ENCODE measurements at places on chromosomes 12 and 14.

DNA sequence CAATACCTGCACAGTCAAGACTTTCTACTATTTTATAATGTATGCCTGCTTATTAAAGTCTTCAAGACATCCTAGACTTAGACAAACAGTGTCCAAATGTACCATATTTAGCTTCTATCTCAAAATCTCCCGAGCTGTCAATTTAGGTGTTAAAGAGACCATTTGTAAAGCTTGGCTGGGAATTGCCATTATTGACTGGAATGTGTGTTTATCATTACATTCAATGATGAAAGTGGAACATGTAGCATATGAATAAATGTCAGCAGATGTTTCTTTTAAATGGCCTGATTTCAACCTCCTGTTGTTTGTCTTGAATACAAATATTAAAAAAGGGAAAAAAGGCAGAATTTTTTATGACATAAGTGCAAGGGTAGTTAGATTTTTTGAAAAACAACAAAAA is 572.3 kb downstream of the PRKD1 start:
- no peak for DNase-seq

- DNase-seq, result no peak
Observed at GRCh38 chr14:68627868-68628604, 164.8 kb downstream of the ZFP36L1 start.

DNA sequence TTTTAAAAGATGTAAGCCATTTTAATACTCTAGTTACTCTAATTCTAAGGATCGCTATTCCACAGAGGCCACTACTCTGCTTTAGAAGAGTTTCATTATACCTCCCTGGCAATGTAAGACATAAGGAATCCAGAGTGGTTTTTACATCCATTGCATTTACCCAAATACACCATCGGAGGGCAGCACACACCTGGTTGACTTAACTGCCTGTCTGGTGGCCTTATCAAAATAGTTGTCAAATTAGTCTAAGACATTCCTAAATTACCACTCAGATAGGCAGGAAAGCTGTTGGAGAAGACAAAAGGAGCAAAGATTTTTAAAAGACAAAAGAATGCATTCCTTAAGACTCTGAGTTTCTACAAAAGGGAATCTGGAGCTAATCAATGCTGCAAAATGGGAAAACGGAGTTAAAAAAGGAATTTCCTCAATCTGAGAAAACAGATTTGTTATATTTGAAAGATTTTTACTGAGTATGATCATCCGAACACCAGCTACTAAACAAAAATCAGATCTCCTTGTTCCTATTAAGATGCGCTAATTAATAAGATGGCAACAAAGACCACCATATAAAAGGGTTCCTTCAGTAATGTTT is 33.8 kb upstream of the FGD4 start:
- DNase-seq, result peak; percentile 56

DNA sequence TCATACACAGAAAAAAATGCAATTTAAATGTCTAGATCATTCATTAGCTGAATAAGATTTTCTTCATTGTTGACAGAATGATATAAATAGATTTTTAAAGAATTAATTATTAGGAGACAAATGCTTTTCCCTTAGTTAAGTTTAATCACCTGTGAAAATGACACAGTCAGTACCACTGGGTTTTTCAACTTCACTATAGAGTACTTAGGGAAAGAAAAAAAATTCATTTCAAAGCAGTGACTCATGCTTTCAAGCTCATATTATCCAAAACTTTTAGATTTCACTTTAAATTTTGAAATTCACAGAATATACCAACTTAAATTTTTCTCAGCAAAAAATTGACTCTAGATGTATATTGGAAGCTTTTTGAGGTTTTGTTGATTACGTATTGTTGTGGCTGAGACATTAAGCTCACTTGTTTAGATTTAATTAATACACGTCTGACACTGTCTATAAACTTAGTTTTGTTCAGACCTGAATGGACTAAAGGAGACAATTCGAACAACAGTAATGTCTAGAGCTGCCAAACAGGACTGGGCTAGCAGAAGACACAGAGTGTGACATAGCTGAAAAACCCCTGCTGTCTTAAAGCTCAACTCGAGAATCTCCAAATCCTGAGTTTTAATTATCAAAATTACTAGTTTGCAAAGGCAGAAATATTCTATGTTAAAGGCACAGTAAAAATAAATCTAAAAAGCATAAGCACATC is 1.6 kb downstream of the MGAT4C start:
- no peak for DNase-seq

DNA sequence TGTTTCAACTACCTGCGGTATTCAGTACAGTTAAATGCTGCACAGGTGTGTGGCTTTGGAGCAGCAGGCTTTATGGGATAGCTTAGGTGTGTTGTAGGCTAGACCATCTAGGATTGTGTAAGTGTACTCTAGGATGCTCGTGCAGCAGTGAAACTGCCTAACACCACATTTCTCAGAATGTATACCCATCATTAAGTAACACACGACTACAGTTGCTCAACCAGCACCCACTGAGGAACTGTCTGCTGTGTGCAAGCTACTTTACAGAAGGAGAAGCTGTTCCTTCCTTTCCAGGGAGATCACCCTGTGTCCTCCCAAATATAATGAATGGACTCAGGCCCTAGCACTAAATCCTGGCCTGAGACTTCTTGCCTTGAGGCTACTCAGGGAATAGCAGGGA is 94.8 kb downstream of the SLC24A4 start:
- DNase-seq, result no peak

DNA sequence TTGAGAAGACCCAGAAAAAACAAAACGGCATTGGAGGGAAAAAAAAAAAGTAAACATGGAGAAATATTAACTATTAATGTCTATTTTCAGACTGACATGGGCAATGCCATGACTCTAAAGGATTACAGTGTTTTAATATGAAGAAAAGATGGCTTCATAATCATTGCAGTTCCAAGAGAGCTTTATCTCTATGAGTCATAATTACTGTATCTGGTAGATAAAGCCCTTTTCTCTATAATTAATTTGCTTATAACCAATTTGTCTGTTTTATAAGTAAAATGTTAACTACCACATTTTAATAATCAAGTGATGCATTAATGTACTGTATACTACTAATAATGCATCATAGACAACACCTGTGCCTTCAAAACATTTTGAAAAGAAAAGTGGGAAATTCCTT is 59.7 kb downstream of the CLIP1 start:
- no peak for DNase-seq

- DNase-seq, result no peak
Observed at GRCh38 chr14:76373456-76373855, 2.5 kb upstream of the ESRRB start.

DNA sequence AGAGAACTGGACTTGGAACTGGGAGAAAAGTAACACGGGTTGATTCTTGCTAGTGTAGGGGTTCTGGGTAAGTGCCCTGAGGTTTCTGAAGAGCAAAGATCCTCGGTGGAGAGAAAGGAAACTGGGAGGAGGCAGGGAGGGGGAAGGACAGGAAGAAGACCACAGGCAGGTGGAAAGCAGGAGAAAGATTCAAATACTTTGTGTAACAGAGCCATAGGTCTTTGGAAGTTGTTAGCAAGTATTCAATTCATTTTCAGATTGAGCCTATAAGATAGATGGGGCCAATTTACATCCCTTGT is 1.3 kb downstream of the PNP start:
- no peak for DNase-seq

DNA sequence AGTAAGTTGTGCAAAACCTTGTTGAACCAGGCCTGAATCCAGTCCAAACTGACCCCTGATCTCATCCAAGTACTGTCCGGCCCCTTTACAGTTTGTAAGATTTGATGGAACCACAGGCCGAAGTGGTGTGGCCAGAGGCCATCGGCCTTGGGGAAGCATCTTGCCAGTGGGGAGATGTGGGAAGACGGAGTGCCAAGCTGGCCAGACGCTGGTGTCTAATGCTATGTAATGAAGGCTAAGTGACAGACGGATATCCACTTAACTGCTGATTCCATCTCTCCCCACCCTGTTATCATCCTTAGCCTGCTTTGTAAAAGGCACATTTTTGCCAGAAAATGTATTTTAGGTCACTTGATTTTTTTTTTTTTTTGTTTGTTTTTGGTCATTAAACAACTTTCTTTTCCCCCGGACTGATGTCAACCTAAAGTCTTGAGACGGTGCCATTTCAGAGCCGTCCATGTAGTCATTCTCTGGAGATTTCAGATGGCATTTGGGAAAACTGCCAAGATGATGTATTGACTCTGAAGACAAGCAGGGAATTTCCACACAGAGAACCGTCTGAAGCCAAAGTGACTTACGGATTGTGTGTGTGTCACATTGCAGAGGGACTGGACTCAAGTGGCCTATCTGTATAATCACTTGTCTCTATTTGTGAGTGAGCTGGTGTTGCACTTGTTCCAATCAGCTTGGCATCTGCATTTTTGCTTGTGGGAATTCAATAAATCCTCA is 86.5 kb upstream of the MANSC4 start:
- no peak for DNase-seq

DNA sequence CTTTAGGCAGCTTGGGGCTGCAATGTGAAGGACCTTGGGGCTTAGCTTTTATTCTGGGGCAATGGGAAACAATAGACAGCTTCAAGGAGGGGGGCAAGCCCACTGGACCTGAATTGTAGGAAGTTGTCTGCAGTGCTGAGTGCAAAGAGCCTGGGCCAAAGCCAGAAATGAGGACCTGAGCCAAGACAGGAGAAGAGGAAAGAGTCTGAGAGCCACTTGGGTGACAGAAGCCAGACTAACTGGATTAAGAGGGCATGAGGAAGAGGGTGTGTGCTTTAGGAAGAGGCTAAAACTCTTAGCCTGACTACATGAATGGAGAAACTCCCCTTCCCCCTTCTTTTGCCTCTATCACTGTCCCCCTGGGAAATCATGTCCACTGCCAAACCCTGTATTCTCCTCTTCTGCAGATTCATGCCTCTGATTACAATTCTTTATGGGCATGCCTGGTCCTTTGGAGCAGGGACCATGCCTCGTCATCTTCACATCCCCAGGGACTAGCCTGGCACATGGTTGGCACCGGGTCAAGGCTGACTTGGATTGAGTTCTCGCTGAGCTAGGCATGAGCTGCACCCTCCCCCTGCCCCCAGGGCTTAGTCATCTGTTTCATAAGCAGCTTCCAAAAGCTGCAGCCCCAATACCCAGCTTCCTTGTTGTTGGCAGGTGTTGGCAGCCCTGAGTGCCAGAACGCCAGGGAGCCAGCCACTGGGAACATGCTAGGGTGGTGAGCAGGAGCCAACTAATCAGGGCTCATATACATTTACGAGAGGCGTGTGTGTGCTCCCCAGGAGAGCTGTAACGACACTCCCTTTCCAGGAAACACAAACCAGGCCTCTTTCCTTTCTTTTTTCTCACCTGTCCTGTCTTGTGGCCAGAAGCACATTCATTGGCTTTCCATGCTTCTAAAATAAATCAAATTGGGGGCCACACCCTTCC is 27.7 kb upstream of the JDP2 start:
- DNase-seq, result no peak

- no peak for DNase-seq
Observed at GRCh38 chr14:100701314-100701713, 25.4 kb upstream of the DLK1 start.

- DNase-seq, result no peak
Observed at GRCh38 chr14:60301685-60302084, 52.7 kb downstream of the PPM1A start.

- no peak for DNase-seq
Observed at GRCh38 chr14:61699027-61699426, 3.7 kb downstream of the HIF1A start.

DNA sequence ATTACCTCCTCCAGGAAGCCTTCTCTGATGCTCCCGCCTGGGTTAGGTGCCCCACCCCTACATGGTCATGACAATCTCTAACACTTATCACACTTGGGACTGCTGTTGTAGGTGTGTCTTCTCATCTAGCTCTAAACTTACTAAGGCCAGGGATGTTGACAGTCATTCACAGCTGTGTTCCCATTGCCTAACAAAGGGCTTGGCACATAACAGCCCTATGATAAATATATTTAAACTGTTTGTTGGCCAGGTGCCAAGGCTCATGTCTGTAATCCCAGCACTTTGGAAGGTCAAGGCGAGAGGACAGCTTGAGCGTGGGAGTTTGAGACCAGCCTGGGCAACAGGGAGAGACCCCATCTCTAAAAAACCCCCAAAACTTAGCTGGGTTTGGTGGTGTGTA is 98.8 kb upstream of the RGS6 start:
- no peak for DNase-seq

- DNase-seq, result no peak
Observed at GRCh38 chr12:56271031-56271430, 4.3 kb downstream of the COQ10A start.

GRCh38 chr12:105920161-105920684 is 218.5 kb downstream of the NUAK1 start:
- DNase-seq, result peak; percentile 17

- DNase-seq, result no peak
Observed at GRCh38 chr14:63179383-63179782, 24.9 kb upstream of the RHOJ start.

GRCh38 chr12:31586728-31587127 is 4.2 kb downstream of the DENND5B start:
- no peak for DNase-seq

DNA sequence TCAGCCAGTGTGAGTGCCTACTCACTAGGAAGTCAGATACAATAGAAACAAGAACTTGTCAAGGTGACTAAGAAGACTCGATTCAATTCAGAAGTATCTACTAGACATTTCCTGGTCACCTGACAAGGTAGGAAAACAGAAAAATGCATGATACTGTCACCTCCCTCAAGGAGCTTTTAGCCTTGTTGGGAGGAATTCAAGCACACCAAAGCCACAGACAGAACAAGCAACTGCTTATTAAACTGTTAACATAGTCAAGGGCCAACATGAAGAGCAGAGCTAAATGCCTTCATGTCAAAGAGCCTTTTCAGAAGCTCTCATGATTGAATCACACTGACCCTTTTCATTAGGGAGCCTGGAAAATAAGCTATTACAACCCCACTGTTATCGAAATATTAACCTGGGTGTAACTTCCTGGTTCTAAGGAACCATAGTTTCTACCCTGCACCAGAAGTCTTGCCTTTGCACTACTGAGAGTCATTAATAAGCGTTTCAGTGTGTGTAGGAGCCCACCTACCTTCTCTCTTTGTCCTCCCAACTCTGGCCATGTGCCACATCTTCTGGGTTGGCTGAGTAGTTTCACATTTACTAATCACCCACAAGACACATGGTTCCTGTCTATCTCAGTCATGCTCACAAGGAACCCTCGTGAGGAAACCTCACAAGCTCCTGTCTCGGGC is 31.0 kb upstream of the LGALS3 start:
- DNase-seq, result no peak

DNA sequence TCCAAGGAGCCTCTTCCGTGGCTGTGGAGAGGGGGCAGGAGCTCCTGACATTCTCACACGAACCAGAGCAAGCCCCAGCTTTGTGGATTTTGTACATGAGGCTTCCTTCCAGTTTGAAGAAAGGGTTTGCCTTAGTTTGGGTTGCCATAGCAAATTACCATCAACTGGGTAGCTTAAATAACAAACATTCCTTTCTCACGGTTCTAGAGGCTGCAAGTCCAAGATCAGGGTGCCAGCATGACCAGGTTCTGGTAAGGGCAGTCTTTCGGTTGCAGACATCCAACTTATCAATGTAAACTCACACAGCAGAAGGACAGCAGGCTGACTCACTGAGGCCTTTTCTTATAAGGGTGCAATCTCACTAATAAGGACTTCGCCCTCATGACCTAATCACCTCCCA is 25.9 kb upstream of the STAB2 start:
- no peak for DNase-seq

Data from fibroblast of skin of left quadriceps (primary cell).